ENCODE measurements at places on chromosomes 4 and X. TPM values are rescaled to one million over a fixed set of nuclear protein-coding genes. Genes with fewer than 3 reads are reported as not detected.
A peak's percentile ranks its signal among the peaks of the same experiment; 100 is the strongest.

- no peak for DNase-seq
Observed at GRCh38 chr4:1399508-1400190, 6.6 kb downstream of the NKX1-1 start.

DNA sequence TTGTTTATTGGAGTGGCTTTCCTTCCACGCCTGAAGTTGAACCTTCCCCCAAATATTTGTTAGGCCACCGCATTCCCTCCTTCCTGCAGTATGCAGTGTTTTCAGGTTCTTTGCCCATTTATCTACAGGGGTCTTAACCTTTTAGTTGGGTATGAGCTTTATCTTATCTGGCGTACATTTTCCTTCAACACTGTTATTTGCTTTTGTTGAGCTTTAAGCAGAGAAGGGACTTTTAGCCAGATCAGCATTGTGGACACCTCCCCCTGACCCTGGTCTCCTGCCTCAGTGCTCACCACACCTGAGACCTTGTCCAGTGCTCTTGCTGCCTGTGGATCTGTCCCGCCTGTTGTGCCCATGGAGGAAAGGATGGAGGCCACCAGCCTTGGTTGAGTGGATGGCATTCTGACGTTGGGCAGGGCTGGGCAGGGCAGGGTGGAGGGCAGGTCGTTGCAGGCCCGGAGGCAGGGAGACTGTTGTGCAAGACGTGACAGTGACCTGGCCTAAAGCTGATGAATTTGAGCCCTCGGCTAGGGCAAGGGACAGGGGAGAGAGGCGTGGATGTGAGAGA lies 998 bp upstream of the DUSP9 start:
- no peak for DNase-seq

GRCh38 chr4:57764856-57765255 lies 654.7 kb upstream of the IGFBP7 start:
- DNase-seq, result no peak

DNA sequence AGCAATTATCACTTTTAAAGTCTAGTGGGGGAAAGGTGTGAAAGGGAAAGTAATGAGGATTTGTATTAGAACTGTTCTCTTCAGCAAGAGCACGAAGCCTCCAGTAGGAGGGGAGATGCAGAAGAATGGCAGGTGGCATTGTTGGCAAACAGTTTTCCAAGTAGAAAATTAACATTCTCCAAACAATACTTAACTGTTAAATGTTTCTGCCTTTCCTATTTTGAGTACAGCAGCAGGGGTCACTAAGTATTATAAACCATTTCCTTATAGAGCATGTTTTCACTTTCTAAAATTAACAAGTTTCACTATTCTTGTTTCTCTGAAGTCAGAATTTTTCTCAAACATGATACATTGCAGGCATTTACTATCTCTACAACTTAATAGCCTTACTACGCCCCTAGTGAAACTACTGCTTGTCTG lies 58.7 kb downstream of the LEF1 start:
- DNase-seq, result no peak

DNA sequence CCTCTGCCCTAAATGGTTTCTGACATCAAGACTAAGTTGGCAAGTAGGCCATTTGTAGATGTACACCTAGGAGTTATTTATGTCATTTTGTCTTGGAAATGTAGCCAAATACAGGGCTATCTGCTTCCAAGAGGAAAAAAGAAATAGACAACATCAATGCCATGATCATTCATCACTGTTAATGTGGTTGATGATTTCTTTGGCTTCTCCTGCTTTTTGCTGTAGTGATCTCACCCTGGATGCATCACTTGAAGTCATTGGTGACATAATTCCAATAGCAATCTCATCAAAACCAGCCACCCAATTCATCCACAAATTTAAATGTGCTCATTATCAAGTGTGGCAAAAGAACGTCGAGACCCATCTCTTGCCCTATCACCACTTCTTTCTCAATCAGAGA lies 222.6 kb upstream of the PPARGC1A start:
- no peak for DNase-seq

IL1RAPL1 gene
- not detected for total RNA-seq

TMPRSS11B gene
- total RNA-seq, result not detected

DNA sequence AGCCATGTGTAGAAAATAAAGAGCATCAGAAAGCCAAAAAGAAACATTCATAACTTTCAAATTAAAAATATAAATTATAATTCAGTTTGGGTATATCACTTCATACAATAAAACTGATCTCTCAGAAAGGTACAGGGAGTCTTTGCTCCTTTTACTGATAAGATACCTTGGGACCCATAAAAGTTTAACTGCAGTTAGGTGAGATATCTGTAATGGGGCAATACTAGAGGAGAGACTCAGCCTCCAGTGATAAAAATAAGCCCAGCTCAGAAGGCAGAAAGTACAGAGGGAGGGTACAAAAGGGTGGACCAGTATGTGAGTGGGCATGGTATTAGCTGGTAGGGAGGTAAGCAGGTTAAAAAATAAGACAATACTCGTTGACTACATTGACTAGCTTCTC lies 180.9 kb upstream of the AGTR2 start:
- no peak for DNase-seq

DNA sequence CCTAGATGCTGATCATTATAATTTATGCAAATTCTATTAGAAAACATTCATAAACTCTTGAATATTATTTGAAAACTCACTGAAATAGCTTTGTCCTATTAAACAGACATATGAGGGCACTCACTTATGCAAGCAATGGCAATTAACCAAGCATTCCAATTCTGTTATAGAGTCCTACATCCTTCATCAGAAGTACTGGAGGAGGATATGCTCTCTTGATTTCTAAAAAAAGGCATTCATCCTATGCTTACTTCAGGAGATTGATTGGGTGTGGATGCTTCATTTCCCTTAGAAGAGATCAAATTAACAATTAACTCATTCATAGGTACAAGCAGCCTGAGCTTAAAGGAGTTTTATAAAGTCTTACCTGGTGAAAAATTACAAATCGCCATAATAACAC lies 1317.2 kb downstream of the PCDH7 start:
- DNase-seq, result peak; percentile 40

GRCh38 chrX:16018291-16018690 lies 105.1 kb upstream of the GRPR start:
- no peak for DNase-seq

GLRB gene
- 6.6 TPM for total RNA-seq

GPC4 gene
- total RNA-seq, result 14.2 TPM

- DNase-seq, result no peak
Observed at GRCh38 chrX:13005661-13006473, 31.0 kb downstream of the TMSB4X start.

DNA sequence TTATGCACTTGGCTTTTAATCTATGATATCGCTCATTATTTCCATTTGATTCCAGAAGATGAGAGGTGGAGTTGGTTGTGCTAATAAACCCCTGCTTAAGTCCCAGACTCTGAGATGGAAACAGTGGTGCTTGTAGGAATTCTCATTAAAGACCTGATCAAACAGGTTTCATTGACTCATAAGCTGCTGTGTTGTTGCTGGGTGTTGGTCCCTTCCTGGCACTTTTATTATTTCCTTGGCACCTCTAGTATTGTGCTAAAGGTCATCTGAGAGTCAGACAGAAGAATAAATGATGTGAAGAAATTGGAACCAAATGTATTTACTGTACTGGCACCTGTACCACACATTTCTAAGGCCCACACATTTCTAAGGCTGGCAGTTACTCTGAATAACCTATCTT lies 544.7 kb upstream of the NR3C2 start:
- DNase-seq, result peak; percentile 15

DNA sequence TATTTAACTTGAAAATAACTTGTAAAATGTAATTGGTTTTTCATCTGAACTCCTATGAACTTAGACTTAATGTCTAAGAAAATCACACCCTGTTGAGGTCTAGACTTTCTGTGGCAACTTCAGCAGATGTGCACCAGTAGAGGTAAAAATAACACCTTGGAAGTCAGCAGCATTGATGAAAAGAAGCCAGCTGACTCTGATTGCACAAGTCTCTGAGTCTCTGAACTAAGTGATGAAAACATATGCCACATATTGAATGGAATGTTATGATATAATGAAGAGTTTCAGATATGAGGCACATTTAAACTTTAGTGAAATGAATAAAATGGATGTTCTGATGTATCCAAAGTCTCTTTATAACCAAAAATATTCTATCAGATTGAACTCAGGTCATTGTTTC lies 155.4 kb downstream of the GPM6A start:
- no peak for DNase-seq

DNA sequence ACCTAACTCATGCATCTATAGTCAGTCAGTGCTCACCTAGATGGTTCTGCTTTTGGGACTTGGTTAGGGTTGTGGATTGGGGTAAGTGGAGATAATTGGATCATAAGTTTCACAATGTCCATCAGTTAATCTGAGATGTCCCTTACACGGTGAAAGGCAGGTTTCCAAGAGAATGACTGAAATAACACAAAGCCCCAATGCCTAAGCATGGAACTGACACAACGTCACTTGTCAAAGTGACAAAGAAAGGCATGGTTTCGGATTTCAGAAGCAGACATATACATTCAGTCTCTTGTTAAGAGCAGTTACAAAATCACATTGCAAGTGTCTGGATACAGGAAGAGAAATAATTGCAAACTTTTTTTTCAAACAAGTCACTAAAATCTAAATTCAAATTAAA lies 1456.9 kb downstream of the TECRL start:
- DNase-seq, result no peak

GABRE gene
- total RNA-seq, result 2.5 TPM

NSDHL gene
- total RNA-seq, result 47.4 TPM

DNA sequence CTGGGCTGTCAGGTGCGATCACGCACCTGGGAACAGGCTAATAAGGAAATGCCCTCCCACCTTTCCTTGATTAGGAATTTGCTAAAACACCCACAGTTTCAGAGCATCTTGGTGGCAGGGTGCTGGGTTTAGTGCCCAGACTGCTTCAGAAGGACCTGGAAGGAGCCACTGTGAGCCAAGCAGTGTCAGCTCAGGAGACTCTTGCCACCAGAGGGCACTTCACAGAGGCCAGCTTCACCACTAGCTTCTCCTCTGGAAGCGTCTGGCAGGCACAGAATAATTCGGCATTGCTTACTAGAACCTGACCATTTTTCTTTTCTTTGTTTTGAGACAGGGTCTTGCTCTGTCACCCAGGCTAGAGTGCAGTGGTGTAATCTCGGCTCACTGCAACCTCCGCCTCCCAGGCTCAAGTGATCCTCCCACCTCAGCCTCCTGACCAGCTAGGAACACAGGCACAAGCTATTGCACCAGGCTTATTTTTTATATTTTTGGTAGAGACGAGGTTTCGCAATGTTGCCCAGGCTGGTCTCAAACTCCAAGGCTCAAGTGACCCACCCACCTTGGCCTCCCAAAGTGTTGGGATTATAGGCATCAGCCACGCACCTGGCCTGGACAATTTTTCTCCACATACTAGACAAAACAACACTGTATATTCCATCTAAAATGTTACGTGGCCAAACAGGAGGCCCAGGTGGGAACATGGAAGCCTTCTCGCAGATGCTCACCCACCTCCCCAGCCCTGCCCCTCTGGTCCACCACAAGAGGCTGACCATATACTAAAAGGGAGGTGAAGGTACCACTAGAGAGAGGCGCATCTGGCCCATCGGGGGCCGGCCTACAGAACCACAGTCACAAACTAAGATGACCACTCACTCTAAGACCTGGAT lies 14.1 kb downstream of the NOP14 start:
- no peak for DNase-seq

DNA sequence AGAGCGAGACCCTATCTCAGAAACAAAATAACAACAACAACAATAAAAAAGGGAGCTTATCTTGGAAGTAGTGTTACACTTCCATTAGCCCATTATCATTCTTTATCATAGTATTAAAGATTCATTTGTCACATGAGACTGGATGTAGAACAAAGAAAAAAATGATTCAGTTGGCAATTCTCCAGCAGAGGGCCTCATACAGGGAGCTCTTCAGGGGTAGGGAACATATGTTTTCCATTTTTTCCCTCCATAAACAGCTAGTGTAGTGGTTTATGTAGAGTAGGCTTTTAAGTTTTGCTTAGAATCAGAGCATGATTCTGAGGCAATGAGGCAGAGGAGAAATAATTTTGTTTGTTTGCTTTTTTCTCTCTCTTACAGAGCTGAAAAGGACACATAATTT lies 5.8 kb downstream of the CPE start:
- no peak for DNase-seq

LANCL3 gene
- 0.12 TPM for total RNA-seq

GRCh38 chr4:185137233-185137925 lies 5.7 kb upstream of the SLC25A4 start:
- DNase-seq, result no peak

DNA sequence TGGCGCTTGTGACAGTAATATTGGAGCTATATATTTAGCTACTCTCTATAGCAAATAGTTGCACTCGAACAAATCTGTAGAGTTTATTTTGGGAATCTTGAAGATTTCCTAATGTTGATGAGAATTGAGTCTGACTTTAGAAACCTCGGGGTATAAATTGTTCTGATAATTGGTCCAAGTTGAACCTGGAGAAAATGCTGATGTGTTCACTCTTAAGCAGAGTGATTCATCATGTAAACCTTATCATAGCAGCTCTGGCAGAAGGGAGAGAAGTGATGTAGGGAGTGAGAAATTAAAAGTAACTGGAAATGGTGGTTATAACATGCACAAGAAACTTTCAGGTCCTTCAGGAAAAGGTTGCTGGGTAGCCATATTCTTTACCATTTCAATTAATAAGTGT lies 16.4 kb upstream of the SLC4A4 start:
- DNase-seq, result no peak

GRCh38 chr4:81211956-81212355 lies 3.1 kb downstream of the PRKG2 start:
- DNase-seq, result no peak

GRCh38 chr4:122873821-122874593 lies 47.4 kb downstream of the FGF2 start:
- DNase-seq, result peak; percentile 97

- no peak for DNase-seq
Observed at GRCh38 chr4:177010418-177010817, 217.7 kb upstream of the VEGFC start.

FGD1 gene
- total RNA-seq, result 10.2 TPM

UGT2A3 gene
- total RNA-seq, result 0.22 TPM

GRCh38 chr4:28228561-28229491 lies 1368.2 kb downstream of the STIM2 start:
- DNase-seq, result no peak

DNA sequence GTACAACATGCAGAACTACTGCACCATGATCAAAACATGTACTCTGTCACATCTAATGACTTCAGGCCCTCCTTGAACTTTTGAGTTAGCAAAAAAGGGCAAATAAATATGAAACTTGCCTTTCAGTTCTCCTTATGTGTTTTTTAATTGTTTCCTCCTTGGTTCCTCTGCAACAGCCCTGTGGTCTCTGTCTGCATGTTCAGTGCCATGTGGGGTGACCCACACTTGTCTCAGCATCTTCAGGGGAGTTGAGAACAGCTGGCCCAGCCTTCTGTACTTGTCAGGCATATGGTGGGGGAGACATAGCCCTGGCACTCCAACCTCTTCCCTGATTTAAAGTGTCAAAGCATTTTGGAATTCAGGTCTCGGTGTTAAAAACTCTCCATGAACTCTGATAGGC lies 188.0 kb upstream of the PGRMC2 start:
- DNase-seq, result no peak

CCDC158 gene
- 0.17 TPM for total RNA-seq

GJB1 gene
- total RNA-seq, result 0.40 TPM

- DNase-seq, result no peak
Observed at GRCh38 chr4:159481936-159482335, 379.1 kb downstream of the RAPGEF2 start.

GRCh38 chr4:139828966-139829664 lies 163.5 kb downstream of the MGST2 start:
- DNase-seq, result no peak
